ENCODE measurements at places on chromosomes 13 and 19. TPM values are rescaled to one million over a fixed set of nuclear protein-coding genes. Genes with fewer than 3 reads are reported as not detected.

CBLC gene
- 0.42 TPM for total RNA-seq

RFPL4A gene
- not detected for total RNA-seq

APLP1 gene
- 28.1 TPM for total RNA-seq

DNA sequence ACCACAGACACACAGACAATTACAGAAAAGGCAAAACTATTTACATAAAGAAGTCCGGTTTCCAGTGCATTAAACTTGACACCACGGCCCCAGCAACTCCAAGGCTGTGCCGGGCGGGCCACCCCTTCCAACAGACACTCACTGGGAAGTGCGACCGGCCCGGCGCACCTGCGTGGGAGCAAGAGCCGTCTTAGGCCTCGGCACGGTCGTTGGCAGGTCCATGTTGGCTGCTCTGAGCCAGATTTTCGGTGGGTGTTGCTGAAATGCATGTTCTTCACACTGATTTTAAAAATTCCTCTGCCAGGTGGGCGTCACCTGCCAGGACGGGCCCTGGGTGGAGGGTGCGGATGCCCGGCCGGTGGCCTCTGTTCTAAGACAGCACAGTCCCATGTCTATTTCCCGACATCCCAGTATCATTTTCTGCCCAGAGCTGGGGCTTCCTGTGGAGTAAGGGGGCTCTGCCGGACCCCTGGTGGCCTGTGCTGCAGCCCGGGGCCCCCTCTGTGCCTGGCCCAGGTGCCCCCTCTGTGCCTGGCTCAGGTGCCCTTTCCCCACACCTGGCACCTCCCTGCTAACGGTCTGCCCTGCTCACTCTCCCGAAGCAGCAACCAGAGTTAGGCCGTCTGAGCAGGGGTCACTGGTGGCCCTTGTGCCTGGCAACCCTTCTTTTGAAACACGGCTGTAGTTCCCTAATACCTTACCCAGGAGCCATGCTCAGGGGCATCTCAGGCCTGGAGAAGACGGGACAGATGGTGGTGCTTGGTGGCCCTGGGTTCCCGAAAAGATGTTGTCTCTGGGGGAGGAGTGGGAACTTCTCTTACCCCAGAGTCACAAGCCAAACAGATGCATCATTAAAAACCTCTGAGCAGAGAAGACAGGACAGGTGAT lies 9.2 kb downstream of the TMEM255B start:
- DNase-seq: no peak
- no peaks in the 10 kb centered on the region for H3K27me3 ChIP-seq
- H3K27ac ChIP-seq: no peak overlapping the region
- no peaks in the 10 kb centered on the region for H3K4me1 ChIP-seq

DNA sequence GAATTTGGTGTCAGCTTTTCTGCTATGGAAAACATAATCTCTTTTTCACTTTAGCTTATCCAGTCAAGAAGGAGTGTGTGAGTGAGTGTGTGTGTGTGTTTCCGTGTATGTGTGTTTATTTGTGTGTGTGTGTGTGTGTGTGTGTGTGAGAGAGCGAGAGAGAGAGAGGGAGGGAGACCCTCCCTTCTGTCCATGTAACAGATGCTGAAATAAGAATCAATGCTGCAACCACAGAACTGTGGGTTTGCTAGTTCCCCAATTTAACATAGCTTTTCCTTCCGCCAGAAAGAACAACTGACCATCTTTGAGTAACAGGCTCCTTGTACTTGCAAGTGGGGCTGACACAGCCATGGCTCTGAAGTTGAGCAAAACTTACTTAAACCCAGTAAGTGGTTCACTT lies 5.2 kb downstream of the LCP1 start:
- no peak for DNase-seq
- H3K27ac ChIP-seq: no peak overlapping the region
- no peaks in the 10 kb centered on the region for H3K4me1 ChIP-seq
- H3K36me3 ChIP-seq: no peaks in the 10 kb centered on the region

- H3K4me3 ChIP-seq: no peak overlapping the region
- H3K4me1 ChIP-seq: no peaks in the 10 kb centered on the region
- H3K27me3 ChIP-seq: no peaks in the 10 kb centered on the region
These were observed 80.3 kb upstream of the FLT1 start for GRCh38 chr13:28575200-28575599.

GRCh38 chr13:109790086-109790485 lies 3.7 kb upstream of the IRS2 start:
- peaks cover 18% of the 10 kb centered on the region for H3K4me1 ChIP-seq
- H3K27ac ChIP-seq: peak overlapping the region; percentile 16
- no peaks in the 10 kb centered on the region for H3K27me3 ChIP-seq
- DNase-seq: no peak

DNA sequence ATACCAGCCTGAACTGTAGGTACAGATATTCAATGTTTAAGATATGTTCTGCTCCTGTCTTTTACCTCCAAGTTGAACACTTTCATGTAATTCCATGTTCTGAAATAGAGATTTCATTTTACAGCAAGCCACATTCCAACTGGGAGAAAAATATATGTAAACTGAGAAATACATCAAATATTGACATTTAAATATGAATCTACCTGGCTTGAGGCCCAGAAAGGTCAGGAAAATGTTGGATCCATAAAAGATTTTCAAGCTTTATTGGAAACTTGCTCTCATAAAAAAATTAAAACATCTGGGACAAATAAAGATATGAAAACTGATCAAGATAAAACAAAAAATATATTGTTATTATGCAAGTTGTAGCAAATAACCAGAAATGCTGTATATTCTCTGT lies 1078.7 kb upstream of the ATXN8OS start:
- no peak overlapping the region for H3K27ac ChIP-seq
- H3K4me3 ChIP-seq: no peak overlapping the region
- no peaks in the 10 kb centered on the region for H3K36me3 ChIP-seq
- no peaks in the 10 kb centered on the region for H3K27me3 ChIP-seq
- no peak for DNase-seq

DNA sequence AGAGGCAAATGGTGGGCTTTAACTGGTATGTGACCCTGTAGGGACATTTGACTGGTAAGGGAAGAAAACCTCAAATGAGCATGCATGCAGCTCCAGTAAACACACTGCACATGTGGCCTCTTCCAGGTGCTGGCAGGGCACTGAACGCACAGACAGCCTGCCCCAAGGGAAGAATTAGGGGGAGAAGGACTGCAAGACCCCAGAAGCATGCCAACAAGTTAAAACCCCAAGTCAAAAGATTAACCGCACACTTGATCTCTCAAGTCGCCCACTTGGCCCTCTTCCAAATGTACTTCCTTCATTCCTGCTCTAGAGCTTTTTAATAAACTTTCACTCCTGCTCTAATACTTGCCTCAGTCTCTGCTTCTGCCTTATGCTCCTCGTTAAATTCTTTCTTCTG lies 46.9 kb upstream of the SLITRK1 start:
- DNase-seq: no peak
- no peaks in the 10 kb centered on the region for H3K27me3 ChIP-seq
- H3K27ac ChIP-seq: no peak overlapping the region
- no peaks in the 10 kb centered on the region for H3K36me3 ChIP-seq
- H3K4me3 ChIP-seq: no peak overlapping the region

DNA sequence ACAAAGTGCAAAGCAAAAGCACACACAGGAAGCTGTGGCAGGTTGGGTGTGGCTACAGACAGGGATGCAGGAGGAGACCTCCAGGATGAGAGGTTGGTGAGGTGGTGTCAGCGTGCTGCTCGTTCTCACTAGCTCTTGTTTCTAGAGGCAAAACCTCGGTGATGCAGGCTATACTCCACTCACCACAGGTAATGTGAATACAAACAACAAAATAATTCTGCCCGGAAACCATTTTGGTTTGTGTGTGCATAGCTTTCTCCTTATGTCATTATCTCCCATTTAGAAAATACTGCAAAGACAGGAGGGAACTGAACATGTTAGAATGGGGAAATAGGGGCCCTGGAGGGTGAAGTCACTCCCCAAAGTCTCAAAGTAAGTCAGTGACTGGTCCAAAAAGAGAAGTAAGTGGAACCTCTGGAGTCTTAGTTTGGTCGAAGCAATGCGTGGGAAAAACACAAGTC lies 9.4 kb downstream of the LCP1 start:
- no peak overlapping the region for H3K27ac ChIP-seq
- H3K27me3 ChIP-seq: no peaks in the 10 kb centered on the region
- H3K4me3 ChIP-seq: no peak overlapping the region
- no peaks in the 10 kb centered on the region for H3K36me3 ChIP-seq
- H3K4me1 ChIP-seq: no peaks in the 10 kb centered on the region
- no peak for DNase-seq

- no peaks in the 10 kb centered on the region for H3K36me3 ChIP-seq
- peak overlapping the region; percentile 13 for H3K4me3 ChIP-seq
- H3K4me1 ChIP-seq: peaks cover 59% of the 10 kb centered on the region
- H3K27me3 ChIP-seq: peaks cover 5% of the 10 kb centered on the region
These were observed 47.9 kb downstream of the COL4A1 start for GRCh38 chr13:110258876-110259631.

DNA sequence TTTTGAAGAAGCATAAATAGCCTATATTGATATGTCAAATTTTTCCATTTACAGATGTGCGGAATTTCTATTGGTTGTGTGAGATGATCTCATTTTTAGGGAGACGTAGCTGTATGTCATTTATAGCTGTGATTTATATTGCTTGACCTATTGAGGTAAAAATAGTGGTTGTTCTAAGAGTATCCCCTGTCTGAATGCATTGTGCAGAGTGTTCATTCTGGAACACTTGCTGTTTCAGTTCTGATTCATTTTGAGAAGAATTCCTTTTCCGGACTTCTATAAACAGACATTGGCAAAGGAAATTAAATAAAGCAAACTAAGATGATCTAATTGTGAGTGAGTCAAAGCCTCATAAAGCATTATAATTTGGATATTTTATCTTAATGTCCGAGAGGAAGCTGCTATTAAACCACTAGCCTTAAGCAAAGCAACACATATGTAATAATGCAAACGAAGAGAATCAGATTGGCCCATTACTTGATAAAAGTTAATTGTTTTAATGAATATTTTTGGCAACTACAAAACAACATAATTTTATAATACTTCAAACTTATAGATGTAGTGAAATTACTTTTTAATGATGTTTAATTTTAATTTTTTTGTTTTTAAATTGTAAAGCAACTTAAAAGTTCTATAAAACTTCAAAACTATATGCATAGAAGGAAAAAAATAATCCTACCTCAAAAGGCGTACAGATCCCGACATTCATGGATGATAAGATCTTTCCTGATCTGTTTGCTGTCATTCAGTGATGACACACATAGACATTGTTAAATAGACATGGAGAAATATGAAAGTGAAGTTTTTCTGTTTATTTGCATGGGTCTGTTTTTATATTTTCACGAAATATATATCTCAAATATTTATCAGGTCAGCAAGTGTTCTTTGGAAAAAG lies 942.6 kb upstream of the SLC10A2 start:
- no peak overlapping the region for H3K4me3 ChIP-seq
- H3K36me3 ChIP-seq: no peaks in the 10 kb centered on the region
- no peak for DNase-seq
- H3K27me3 ChIP-seq: no peaks in the 10 kb centered on the region
- no peak overlapping the region for H3K27ac ChIP-seq

DNA sequence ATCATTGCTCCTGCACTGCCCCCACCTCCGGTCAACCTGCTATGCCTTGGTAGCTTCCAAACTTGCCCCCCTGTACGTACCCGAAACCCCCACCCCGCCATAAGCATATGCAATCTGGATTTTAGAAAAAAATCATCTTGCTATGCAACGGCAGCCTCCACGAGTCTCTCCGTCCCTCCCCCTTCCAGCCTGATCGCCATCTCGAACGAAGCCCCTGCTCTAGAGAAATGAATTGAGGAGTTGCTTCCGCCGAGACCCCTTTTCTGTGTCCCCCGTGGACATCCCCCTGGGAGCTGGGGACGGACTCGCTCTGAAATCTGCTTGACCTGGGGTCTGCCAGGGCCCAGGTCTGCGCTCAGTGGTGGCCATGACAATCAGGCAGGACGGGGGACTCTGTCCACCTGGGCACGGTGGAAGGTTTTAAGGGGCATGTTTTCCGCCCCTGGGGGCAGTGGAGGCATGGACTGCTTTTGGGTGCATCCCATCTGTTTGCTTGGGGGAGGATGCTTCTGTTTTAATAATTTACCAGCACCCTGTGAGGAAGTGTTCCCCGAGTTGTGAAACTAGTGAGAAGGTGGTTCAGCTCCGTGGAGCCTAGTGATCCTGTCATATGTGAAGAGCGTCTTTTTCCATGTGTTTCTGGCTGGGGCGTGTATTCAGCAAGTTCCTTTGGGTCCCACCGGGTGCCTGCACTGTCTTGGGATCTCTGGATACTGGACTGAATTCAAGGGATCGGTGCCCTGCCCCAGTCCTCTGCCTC lies 1.0 kb downstream of the KDM4B start:
- no peak for DNase-seq
- no peaks in the 10 kb centered on the region for H3K27me3 ChIP-seq
- H3K27ac ChIP-seq: no peak overlapping the region

DNA sequence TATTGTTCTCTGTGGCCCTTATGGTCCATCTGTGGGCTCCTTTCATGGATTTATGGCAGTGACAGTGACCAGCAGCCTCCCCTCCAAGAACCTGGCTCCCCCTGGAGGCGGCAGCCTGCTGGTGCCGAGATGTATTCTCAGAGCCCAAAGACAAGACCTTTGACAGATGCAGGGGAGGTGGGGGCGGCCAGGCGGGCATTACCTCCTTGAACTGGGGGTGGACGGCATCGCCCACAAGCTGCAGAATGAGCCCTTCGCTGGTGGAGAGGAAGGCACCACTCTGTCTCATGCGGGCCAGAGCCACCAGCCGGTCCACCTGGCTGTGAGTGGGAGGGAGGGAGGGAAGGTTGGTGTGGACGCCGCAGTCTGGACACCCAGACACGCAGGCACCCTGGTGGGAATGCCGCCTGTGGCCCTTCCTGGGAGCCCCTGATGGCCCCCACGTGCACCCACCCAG lies 6.6 kb downstream of the ISOC2 start:
- no peak overlapping the region for H3K4me3 ChIP-seq
- no peaks in the 10 kb centered on the region for H3K36me3 ChIP-seq
- no peak for DNase-seq
- H3K4me1 ChIP-seq: peaks cover 23% of the 10 kb centered on the region
- no peaks in the 10 kb centered on the region for H3K27me3 ChIP-seq

DNA sequence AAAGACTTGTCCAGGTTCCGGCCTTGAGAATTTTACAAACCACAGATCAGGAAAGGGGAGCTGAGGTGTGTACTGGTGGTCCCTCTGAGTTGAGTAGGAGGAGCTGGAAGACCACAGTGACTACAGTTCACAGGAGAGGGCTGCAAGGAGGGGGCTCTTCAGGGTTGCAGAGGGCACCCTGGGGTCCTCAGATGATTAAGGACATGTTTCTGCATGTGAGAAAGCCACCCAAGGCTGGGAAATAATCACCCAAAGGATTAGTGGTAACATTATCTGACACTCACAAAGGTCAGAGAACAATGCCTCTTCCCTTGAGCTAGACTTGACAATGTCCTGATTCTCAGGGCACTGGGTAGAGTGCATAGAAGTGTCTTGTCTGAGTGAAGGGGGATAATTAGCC lies 540.4 kb downstream of the IRS2 start:
- DNase-seq: no peak
- H3K27ac ChIP-seq: no peak overlapping the region
- H3K4me1 ChIP-seq: peaks cover 16% of the 10 kb centered on the region
- no peak overlapping the region for H3K4me3 ChIP-seq
- no peaks in the 10 kb centered on the region for H3K27me3 ChIP-seq

All from thoracic aorta (tissue), 2 donors.